AG04449 (cell line): ENCODE measurements at places on chromosomes 2 and 18.

GRCh38 chr2:219405958-219406860 lies 12.0 kb upstream of the DES start:
- DNase-seq = no peak

- DNase-seq = no peak
Observed at GRCh38 chr2:157124731-157125130, 132.8 kb upstream of the GALNT5 start.

- no peak for DNase-seq
Observed at GRCh38 chr2:46861916-46862315, 53.7 kb downstream of the MCFD2 start.

- DNase-seq = no peak
Observed at GRCh38 chr2:58574873-58575272, 333.7 kb upstream of the FANCL start.

- DNase-seq = no peak
Observed at GRCh38 chr2:6664332-6665061, 201.2 kb downstream of the CMPK2 start.

DNA sequence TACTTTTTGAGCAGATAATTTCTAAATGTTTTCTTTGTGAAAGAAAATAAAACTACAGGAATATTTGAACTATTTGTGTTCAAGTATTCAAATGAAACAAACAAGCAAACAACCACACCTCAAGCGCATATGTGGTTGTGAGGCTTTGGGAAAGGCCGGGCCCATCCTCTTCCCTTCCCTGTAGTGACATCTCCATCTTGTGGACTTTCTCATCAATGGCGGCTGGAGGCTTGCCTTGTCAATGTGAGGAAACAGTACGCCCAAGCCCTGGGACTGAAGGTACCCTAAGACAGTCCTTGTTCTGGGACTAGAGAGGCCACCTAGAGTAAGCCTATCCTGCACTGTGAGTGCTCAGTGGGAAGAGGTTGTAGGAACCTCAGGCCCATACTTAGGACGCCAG lies 166.8 kb downstream of the TPGS2 start:
- no peak for DNase-seq

DNA sequence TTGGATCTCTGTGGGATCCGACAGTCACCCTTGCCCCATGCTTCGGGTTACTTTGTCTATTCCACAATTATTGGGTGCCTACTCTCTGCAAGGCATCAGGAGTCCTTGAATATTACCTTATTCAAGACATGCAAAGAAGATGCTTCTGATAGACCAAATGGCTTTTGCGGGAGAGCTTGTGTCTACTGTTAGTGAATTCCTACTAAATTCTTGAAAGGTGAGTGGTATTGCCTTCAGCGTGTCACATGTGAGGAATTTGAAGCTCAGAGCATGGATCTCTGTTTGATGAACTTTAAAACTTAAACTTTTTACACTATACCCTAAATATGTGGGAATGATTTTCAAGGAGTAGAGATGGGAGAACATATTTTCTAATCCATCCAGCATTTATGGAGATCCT lies 184.4 kb downstream of the LTBP1 start:
- DNase-seq = no peak
